ENCODE measurements at places on chromosomes 3 and 15.
A peak's percentile ranks its signal among the peaks of the same experiment; 100 is the strongest.

DNA sequence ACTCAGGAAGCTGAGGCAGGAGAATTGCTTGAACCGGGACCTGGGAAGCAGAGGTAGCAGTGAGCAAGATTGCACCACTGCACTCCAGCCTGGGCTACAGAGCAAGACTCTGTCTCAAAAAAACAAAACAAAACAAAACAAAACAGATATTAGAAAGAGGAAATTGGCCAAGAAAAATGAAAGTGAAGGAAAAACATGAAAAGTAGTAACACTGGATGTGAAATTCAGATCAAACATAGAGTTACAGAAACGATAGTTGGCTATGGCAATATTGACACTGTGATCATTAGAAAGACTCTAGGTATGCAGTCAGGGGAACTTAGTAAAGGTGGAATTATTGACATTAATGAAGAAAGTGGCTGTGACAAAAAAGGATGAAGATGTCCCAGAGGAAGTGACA is 13.2 kb upstream of the TIPARP start:
- no peak for DNase-seq

DNA sequence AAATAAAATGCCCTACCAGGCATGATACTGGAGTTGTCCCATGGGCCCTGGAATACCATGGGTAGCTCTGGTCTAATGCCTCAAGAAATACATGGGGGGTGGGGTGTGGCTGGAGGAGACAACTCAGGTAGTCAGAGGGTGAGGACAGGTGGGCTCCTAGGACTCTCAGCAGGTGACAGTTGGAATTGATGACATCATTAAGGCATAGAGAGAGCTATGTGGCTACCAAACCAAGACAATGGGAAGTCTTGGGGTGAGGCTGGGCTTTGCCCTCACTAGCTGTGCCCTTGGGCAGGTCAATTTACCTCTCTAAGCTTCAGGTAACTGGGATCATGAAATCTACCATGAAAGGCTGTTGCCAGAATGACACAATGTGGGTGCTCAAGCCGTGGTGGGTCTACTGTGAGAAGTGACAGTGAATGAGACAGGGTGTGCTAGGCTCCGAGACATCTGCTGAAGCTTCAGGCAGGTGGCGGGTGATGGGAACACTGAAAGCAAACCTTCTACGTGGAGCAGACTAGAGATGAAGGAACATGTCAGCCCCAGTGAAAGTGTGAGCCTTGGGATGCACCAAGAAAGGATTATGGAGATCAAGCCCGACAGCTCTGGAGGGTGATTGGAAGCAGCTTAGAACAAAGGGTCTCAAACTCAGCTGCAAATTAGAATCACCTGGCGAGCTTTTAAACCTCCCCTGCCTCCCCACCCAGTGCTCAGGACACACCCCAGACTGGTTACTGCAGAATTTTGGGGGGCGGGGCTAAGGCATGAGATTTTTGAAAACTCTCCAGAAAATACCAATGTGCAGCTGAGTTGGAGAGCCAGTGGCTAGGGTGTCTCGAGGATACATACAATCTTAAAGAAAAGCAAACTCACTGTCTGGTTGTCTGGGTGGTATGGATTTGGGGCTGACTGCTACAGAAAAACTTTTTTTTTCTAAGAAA is 21.5 kb downstream of the SLC6A20 start:
- no peak for DNase-seq

- DNase-seq, result no peak
Measured at GRCh38 chr3:86634361-86634760, 356.6 kb downstream of the VGLL3 start.

DNA sequence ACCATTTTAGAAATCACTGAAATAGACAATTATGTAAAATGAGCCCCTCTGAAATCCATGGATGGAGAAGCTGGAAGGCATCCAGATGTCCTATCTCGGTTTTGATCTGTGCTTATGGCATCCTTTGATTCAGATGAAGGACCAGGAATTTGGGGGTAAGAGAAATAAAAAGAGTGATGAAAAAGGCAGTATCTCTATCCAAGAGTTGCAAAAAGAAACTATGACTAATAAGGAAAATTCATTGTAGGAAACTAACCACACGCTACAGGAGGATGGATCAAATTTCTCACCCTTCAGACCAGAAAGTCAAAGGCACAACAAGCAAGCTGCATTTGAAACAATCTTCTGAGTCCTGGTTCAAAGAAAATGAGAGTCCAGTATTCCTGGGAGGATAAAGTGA is 34.8 kb downstream of the SRGAP3 start:
- DNase-seq, result peak; percentile 74

- no peak for DNase-seq
Measured at GRCh38 chr3:140188285-140188684, 253.3 kb downstream of the CLSTN2 start.

- no peak for DNase-seq
Measured at GRCh38 chr3:135812057-135812456, 153.5 kb upstream of the PPP2R3A start.

GRCh38 chr15:100265641-100266035 is 76.1 kb downstream of the ADAMTS17 start:
- DNase-seq, result no peak

GRCh38 chr3:128463771-128464170 is 2.9 kb downstream of the DNAJB8 start:
- no peak for DNase-seq

GRCh38 chr15:52682200-52682599 is 3.0 kb upstream of the ATOSA start:
- no peak for DNase-seq

- DNase-seq, result peak; percentile 93
Measured at GRCh38 chr15:32682569-32682968, 35.2 kb upstream of the GREM1 start.

DNA sequence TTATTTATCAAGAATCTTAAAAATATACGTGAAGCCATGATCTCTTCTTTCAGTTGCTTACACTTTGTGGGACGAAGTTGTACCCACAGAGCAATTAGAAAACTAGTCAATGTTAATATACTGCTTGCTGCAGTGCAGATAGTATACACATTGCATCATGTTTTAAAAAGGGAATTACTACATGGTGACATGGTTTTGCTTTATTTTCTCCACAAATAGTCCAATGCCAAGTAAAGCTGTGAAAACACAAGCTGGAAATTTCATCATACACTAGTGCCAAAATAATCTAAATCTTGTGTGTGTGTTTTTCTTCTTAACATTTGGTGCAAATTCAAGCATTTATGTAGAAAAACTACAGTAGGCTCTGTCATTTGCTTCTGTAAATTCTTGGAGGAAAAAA is 233.0 kb downstream of the EPHA3 start:
- peak; percentile 26 for DNase-seq

DNA sequence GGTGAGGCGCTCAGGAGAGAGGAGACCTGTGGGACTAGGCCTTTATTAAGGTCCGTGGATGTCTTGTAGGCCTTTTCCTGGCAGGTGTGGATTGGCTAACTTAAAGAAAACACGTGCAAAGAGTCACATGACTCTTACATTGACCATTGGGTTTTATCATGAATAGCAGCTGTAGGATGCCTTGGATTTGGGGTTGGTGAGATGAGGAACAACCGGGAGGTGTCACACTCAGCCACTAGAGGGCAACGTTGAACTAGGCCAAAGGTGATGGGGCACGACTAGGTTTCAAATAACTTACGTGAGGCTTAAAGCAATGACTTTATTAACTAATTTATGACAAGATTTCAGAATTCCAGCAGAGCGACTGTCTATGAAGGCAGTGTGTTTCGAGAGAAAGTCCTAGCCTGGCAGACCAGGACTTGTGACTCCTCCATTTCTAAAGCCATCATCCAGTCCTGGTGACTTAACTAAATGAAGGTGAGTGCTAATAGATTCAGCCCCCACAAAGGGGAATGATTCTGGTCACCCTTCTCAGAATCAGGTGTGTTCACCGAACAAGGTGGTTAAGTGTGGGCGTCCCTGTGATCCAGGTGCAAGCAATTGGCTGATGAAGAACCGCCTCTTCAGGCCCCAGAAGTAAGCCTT is 345.6 kb downstream of the MCTP2 start:
- peak; percentile 0 for DNase-seq

DNA sequence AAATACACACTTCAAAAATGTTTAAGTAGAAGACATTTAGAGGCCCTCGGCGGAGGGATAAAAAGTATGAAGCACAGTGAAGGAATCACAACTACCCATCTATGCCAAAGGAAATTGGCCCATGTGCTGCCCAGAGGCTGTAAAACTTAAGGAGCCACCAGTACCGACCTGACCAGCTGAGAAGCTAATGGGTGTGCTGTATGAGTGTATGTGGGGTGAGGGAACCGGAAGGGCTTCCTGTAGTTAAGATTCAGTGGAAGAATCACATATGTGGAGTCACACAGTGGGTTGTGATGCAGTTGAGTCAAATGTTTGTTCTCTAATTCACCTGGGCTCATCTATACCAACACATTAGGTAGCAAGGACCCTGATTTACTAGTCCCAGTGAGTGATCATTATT is 516.0 kb upstream of the IL12A start:
- no peak for DNase-seq

GRCh38 chr3:183108001-183108449 is 8.7 kb upstream of the MCCC1 start:
- no peak for DNase-seq

GRCh38 chr15:75672646-75673425 is 25.1 kb downstream of the SNX33 start:
- DNase-seq, result no peak

GRCh38 chr3:53134631-53135232 is 4.5 kb upstream of the RFT1 start:
- peak; percentile 51 for DNase-seq

DNA sequence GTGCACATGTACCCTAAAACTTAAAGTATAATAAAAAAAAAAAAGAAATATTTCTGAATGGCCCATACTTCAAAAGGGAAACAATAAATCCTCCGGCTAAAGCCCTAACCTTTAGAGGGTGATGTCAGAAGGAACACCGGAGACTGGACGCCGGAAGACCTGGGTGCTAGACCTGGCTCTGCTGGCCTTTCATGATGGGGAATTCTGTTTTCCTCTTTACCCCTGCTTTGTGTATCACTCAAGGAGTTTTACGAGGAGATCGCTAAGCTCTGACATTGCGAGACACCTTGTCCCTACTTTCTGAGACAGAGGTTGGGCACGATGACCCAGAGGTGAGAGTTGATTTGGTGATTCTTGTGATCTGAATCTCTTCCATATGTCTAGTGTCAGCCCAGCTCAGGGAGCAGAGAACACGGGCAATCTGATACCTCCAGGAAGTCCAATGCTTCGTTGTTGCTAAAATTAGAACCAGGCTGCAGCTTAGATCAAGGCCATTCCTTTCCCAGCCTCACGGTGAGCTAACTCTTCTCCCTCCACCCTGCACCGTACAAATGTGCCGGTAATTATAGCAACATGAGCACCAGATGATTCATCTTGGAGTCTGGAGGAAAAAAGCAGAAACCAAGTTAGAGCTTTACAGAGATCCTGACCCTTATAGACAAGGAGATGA is 42.0 kb upstream of the CFAP161 start:
- DNase-seq, result peak; percentile 88

GRCh38 chr3:114126461-114126860 is 52.4 kb downstream of the DRD3 start:
- no peak for DNase-seq

- DNase-seq, result peak; percentile 95
Measured at GRCh38 chr3:112770032-112770626, 76.5 kb downstream of the CD200R1L start.

DNA sequence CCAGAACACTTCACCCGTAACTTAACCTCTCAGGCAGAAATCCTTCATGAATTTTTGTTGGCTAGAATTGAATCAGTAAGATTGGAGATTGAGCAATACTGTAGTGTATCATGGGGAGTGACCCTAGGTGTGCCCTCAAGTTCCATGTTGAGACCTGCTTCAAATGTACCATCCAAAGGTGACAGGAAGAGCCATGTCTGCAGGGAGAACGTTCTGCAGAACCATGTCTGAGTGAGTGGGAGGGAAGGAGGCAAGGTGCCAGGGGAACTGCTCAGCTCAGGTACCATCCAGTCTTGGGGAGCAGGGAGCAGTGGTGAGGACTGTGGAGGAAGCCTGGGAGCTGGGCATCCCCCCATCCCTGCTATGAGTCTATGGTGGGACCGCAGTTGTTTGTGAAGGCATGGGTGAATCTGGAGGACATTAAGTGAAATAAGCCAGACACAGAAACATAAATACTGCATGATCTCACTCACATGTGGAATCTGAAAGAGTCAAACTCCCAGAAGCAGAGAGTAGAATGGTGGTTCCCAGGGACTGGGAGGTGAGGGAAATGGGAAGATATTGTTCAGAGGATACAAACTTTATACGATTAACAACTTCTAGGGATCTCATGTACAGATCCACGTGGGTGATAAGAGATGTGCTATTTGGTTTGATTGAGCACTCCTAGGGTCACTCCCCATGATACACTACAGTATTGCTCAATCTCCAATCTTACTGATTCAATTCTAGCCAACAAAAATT is 23.3 kb downstream of the CFAP161 start:
- DNase-seq, result no peak

- DNase-seq, result no peak
Measured at GRCh38 chr3:105401691-105402149, 35.0 kb downstream of the ALCAM start.

DNA sequence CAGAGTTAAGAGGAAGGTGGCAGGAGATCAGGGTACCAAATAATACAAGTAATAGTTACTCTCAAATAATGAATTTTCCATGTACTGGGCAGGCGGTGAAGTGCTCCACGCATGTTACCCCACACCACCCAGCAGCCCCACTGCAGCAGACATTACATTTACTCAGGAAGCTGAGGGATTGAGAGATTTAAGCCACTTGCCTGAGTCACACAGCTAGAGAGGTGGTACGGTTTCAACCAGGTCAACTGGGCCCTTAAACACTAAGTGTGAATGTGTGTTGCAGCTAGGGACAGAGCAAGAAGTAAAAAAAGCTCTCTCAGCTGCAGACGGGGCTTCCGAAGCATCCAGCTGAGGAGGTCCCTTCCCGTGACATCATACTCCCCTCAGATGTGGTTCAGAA is 91.3 kb downstream of the PRICKLE2 start:
- DNase-seq, result no peak

DNA sequence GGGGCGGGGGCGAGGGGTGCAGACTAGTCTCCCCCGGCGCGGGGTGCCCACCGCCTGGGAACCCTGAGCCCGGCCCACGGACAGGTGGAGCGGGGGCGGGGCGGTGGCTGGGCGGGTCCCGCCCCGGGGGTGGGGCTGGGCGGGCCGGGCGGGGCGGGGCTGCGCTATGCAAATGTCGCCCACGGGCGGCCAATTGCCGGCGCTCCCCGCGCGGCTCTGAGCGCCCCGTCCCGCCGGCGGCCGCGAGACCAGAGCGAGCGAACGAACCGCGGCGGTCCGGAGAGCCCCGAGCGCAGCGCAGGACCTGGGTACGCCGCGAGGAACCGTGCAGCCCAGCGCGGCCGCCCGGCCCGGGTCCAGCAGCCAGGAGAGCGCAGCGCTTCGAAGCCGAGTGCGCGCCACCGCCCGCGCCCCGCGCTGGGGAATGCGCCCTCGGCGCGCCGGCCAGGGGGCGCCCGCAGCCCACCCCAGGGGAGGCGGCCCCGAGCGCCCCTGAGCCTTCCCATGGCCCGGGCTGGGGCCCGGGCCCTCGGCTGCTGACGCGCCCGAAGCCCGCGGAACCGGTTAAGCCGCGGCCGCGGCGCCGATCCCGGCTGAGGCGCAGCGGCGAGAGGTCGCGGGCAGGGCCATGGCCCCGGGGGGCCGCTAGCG is at the start of gene SEMA3F:
Gene SEMA3F (plus strand): TSS at position 485 of the 651 bp plus-strand sequence. CDS start 4,299 bp downstream, outside the sequence.
- peak; percentile 35 for DNase-seq

All from stromal cell of bone marrow (primary cell).